Left hindlimb (tissue), 1 donor: ENCODE measurements at places on chromosomes 2 and 18.

DNA sequence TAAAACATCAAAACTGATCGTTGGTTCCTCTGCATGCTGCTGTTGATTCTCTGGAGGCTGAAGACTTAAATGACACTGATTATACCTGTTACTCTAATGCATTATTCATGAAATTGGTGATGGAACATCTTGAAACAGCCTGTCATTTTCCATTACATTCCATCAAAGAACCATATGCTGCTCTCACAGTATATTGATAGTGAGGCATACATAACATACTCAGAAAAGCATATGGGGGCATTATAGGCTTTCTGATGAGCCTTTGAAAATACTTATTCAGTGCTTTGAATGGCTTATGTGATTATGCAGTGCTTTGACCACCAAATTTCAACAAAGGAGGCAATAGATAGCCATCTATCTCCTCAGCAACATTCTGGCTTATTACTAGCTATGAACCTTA, 392.1 kb downstream of the CDH19 start:
- DNase-seq = no peak

DNA sequence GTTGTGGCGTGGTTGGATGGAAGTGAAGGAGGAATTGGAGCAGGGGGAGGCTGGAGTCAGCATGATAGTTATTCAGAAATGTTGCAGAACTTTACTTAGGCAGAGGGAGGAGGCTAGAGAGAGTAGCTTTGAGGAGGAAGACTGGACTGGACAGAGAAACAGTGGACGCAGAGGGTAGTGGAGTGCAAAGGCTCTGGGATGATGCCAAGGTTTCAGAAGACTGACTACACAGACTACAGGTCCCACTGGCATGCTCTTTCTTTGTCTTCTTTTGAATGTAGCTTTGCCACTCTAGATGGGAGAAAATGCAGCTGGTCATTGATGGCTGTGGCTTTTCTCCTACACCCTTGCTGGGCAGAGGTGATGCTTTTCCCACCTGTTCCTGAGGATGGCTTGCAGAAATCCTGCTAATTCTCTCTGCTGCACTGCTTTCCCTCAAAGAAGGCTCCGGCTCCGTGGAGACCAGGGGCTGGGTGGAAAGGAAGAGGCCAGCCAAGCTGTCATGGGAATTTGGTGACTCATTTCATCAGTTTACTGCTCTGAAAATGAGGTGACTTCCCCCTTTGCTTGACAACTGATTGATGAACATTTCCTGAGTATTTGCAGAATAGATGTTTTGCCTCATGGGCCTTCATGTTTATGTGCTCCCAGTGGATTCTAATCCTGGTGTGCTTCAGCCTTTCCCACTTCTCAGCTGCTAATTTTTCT, 42.4 kb downstream of the MEIS1 start:
- no peak for DNase-seq

GRCh38 chr2:178632729-178633128, 152.5 kb downstream of the PLEKHA3 start:
- DNase-seq = no peak

DNA sequence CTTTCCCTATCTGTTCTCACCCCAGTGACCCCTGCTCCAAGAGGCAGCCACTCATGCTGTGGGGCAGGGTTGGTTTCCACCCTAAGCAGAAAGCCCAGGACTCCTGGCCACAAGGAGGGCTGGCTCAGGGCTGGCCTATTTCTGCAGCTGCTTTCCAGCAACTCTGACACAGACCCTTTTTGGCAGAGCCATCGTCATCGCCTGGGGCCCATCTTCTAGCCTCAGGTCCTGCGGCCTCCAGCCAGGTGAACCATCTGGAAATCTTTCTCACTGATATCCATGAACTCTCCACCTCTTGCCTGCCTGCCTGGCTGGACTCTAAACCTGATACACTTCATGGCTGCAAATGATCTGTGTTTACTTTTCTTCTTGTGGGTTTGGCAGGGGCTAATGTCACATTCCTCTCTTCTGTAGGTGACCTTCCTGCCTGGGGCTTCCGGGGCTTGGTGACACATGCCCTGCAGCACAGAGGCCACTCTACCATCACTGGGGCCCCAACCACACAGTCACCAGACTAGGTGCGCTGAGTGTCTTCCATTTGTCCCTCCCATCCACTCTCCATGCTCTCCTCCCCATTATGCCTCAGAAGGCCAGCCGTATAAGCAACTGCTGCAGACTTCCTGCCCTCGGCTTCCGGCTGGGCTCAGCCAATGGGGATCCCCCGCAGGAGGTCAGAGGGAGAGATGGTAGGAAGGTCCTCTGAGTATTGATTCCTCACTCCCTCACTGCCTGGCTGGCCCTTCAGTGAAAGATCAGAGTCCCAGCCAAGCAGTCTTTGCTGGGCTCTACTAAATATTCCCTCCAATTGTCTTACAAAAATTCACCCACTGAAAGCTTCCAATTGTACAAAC, 9.7 kb upstream of the COPS8 start:
- no peak for DNase-seq

GRCh38 chr2:96760986-96761832, 507 bp downstream of the CNNM4 start:
- no peak for DNase-seq

GRCh38 chr2:201966691-201967438, 66.8 kb upstream of the FZD7 start:
- peak; percentile 54 for DNase-seq

DNA sequence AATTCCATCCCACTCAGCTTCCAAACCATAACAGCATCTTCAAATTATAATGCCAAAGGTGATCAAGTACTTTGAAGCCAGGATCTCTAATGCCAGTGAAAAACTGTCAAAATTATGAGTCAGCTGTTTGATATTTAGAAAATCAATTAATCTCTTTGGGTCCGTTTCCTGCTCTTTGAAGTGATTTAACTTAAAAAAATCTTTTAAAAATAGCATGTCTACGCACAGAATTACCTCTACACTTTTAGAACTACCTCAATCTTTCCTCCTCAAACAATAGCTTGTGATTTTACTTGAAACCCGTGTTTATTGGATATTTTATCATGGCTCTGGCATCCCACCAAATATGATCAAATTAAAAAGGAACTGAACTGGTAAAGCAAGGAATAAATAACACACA, 31.3 kb upstream of the TANK start:
- no peak for DNase-seq
